ENCODE measurements at places on chromosomes 13 and 19. TPM values are rescaled to one million over a fixed set of nuclear protein-coding genes. Genes with fewer than 3 reads are reported as not detected.

KLK10 gene
- not detected for total RNA-seq

RAB3A gene
- total RNA-seq: 11.3 TPM

DNA sequence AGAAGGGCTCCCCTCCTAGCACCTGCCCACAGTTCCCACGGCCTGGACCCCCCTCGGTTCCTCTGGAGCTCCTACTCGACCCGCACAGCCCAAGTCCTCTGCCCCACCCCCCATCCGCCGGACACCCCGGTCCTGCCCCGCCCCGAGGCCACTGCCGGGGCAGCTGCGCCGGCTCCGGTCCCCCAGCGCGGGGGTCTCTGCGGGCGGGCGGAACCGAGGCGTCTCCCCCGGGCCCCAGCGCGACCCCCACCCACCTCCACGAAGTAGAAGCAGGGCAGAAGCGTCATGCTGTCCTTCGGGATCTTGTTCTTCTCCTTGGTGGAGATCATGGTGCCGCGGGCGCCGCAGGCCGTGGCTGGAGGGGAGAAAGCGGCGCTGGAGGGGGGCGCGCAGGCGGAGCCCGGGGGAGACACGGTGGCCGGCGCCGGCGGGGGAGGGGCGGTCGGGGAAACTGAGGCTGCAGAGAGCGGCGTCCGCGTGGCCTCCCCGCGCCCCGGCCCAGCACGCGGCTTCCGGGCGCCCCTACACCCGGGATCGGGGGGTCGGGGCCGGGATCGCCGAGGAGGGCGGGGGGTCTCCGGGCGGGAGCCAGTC lies 427 bp downstream of the PLPPR3 start:
- no peak overlapping the region for H3K4me3 ChIP-seq
- no peaks in the 10 kb centered on the region for H3K4me1 ChIP-seq
- no peak overlapping the region for H3K27ac ChIP-seq
- no peak for DNase-seq

DNA sequence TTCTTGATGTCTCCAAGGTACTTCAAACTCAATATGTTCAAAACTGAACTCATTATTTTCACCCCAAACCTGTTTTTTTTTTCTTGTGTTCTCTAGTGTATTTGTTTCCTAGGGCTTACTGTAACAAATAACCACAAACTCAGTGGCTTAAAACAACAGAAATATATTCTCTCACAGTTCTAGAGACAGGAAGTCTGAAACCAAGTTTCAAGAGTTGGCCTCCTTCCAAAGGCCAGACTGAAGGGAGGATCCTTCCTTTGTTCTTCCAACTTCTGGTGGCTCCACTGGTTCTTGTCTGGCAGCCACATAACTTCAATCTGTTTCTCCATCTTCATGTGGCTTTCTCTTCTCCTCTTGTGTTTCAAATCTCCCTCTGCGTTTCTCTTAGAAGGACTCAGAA lies 62.0 kb upstream of the PDCD5 start:
- no peaks in the 10 kb centered on the region for H3K36me3 ChIP-seq
- H3K27ac ChIP-seq: no peak overlapping the region
- DNase-seq: no peak
- peaks cover 16% of the 10 kb centered on the region for H3K4me1 ChIP-seq

GRCh38 chr19:15506074-15506571 lies 2.2 kb upstream of the CYP4F22 start:
- peaks cover 27% of the 10 kb centered on the region for H3K4me1 ChIP-seq
- no peaks in the 10 kb centered on the region for H3K36me3 ChIP-seq
- H3K27ac ChIP-seq: no peak overlapping the region
- H3K4me3 ChIP-seq: no peak overlapping the region
- DNase-seq: no peak
